ENCODE measurements at places on chromosomes 1 and 21.

DNA sequence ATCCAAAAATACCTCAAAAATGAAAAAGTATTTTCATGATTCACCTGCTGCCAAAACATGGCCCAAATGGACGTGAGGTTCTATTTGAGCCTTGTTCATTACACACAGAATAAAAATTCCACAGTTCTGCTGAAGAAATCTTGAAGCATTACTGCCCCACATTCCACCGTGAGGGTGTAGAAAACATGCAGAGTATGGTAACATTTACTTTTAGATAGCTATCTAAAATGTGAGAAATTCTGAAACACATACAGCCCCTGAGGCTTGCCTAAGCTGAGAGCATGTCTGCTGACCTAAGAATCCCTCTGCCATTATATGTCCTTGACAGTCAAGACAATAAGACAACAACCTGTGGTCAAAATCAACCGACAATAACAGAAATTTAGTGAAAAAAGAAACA lies 186.5 kb downstream of the DSCAM start:
- DNase-seq: no peak

DNA sequence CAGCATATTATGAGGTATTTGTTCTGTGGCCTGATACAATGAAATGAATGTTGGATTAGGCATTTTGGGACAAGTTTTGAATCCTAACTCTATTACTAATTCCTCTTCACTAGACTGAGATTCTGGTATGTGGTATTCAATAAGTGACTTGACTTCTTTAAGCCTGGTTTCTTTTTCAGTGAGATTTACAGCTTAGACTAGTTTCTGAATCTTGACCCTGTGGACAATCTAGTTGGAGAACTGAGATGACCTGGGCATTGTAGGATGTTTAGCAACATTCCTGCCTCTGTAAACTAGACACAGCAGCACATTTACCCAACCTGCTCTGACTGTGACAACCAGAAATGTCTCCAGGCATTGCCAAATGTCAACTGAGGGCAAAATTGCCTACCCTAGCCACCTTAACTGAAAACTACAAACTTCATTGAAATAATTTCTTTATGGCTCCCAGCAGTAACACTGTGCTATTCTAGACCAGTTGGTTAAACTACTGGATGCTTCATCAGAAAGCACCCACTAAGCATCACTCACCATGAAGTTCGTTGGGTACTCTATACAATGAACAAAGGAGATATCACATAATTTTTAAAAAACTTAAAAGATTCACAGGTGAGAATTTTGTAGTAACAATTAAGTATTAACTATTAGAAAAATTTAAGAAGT lies 16.8 kb downstream of the PTPRC start:
- DNase-seq: no peak

DNA sequence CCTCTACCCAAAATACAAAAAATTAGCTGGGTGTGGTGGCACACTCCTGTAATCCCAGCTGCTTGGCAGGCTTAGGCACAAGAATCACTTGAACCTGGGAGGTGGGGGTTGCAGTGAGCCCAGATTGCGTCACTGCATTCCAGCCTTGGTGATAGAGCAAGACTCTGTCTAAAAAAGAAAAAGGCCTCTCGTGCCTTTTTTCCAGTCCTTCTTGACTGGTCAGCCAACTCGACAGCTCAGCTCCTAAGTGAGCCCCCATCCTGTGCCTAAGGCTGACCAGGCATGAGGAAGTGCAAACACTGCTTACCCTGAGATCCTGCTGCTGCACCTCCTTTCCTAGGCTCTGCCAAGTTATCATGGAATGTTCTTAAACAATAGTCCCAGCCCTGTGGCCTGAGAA lies 10.1 kb upstream of the PROK1 start:
- no peak for DNase-seq

DNA sequence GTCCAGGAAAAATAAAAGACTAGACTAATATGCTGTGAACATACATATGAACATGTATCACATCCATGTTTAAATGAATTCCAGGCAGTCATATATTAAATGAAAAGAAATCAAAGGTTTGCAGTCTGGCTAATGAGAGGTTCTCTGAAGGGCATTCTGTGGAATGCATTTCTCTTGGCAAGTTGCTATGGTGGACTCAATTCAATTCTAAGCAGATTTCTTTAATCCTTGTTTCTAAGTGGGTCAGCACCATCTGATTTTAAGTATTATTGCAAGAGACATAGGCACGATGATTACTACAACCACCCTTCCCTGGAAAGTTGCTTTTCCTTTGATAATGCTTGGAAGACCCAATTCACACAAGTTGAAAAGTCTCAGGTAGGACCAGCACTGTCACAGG lies 23.9 kb upstream of the ABCA4 start:
- DNase-seq: no peak

GRCh38 chr1:151739590-151740355 lies 18.5 kb downstream of the RIIAD1 start:
- no peak for DNase-seq

DNA sequence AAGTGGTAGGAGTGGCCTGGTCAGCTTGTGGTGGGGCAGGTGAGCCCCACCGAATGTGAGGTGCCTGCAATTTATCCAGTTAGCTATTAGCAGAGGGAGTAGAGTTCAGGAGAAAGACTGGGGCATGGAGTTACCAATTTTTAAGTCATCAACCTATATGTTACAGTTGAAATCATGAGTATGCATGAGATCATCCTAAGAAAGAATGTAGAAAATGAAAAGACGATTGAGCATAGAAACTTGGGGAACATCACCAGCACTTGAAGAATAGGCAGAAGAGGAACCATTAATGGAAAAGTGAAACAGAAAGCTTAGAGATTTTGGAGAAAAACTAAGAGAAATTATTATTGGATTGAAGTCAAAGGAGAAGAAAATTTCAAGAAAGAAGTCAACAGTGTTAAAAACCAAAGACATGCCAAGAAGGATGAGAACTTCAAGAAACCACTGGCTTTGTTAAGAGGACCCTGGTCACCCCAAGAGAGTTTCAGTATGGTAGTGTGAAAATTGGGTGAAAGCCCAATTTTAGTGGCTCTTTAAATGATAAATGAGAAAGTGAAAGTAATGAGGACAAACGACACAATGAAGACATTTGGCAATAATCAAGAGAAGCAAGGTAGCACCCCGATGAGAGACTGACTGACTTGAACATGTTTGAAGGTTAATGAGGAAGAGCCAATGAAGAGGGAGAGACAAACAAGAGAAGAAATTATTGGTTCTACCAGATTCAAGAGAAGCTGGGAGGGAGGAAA lies 36.7 kb downstream of the DNASE2B start:
- DNase-seq: no peak

GRCh38 chr1:98490099-98490498 lies 171.4 kb upstream of the SNX7 start:
- no peak for DNase-seq

- DNase-seq: no peak
These were observed 44.4 kb downstream of the STPG1 start for GRCh38 chr1:24369199-24369598.

GRCh38 chr1:243336163-243336562 lies 80.3 kb downstream of the SDCCAG8 start:
- no peak for DNase-seq

- no peak for DNase-seq
These were observed 22.6 kb downstream of the RIPK4 start for GRCh38 chr21:41744028-41744930.

- no peak for DNase-seq
These were observed 198.3 kb upstream of the RNPC3 start for GRCh38 chr1:103327054-103327719.

- DNase-seq: peak; percentile 51
These were observed 23.1 kb downstream of the SLC26A9 start for GRCh38 chr1:205920159-205920558.

GRCh38 chr1:171636141-171636540 lies 14.1 kb downstream of the MYOCOS start:
- DNase-seq: no peak

GRCh38 chr1:77416692-77417450 lies 135.1 kb downstream of the AK5 start:
- no peak for DNase-seq

- DNase-seq: no peak
These were observed 231.4 kb downstream of the CHRM3 start for GRCh38 chr1:239617731-239618130.

- DNase-seq: no peak
These were observed 513 bp downstream of the MGST3 start for GRCh38 chr1:165631342-165632151.

- DNase-seq: no peak
These were observed 738.2 kb upstream of the ADGRL4 start for GRCh38 chr1:79744746-79745145.

DNA sequence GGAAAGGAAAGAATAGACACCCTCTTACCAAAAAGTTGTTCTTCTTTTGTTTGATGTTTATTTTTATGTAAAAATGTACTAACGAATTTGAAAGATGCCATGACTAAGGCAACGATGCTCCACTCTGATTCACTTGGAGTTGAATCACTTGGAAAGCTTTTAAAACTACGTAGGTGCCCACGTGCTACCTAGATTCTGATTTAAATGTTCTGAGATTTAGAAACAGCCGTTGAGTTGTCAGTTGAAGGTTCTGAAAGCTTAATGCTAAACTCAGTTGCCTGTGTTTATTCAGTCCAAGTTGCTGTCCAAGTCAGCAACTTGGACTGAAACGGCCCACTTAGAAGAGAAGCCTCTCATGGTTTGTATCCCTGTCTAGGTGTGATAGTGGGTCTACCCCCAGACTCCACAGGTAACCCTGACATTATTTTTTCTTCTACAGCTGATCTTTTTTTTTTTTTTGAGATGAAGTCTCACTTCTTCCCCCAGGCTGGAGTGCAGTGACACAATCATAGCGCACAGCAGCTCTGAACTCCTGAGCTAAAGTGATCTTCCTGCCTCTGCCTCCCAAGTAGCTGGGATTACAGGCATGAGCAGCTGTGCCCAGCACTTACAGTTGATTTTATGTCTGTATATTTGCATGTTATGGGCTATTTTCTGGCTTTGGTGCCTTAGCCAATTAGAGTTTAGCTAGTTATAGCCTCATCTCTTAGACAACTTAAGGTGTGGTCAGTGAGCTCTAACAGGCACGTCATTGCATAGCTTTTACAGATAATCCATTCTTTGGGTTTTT lies 1.4 kb upstream of the VAMP4 start:
- no peak for DNase-seq

- no peak for DNase-seq
These were observed 55.5 kb downstream of the CASQ2 start for GRCh38 chr1:115712911-115713609.

DNA sequence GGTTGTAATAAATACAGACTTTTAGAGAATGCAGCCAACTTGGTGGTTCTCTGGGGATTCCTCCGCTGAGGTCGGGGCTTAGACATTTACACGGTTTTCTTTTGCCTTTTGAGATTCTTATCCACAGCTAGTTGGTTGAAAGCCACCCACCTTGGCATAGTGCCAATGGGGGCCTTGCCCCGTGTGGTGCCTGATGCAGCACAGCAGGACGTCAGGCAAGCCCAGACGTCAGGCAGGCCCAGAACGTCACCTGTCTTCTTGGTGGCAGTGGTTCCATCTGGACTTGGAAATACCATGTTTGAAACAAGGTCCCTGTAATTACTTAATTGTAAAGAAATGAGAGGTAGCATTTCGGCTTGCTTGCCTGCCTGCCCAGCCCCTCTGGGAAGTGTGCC lies 78.5 kb downstream of the GALNT2 start:
- peak; percentile 20 for DNase-seq

GRCh38 chr1:64087768-64088167 lies 115.7 kb upstream of the UBE2U start:
- DNase-seq: no peak

DNA sequence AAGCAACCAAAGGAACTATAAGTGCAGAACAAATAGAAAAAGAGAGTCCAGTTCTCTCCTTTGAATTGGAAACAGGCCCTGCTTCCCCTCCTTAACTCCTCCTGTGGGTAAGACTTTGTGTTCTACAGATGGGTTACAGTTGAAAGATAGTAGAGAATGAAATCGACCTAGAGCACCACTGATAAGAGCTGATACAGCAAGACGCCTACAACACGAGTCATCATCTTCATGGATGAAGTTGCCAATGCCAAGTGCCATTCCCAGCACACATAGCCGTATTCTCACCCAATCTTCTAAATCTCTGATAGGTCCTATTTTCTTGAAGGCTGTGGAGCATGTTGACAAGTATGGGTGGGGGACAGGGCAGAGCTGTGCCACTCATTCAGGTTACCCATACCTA lies 99.8 kb upstream of the CAMK1G start:
- no peak for DNase-seq

GRCh38 chr21:41808094-41808493 lies 41.2 kb upstream of the RIPK4 start:
- no peak for DNase-seq

DNA sequence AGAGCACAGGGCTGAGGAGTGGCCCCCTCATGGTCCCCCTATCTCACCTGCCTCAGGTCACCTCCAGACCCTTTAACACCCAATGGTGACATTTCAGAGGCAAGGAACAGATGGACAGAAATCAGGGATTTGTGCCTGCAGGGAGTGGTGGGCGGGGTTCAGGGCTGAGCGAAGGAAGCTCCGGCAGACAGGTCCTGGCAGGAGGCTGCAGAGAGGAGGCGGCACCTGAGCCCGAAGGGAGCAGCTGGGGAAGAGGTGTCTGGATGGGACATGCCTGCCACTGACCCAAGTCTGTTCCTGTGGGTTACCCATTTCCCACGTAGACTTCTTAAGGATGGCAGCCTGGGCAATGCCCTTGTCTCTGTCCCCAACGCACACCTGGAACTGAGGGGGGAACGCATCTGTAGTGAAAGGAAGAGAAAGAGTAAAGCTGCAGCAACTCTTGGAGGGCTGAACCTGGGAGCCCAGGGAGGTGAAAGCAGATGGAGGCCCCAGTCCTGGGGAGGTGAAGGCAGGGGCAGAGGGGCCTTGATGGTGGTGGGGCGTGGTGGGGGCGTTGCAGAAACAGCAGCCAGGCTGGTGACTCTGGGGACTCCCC lies 61.6 kb upstream of the ADARB1 start:
- DNase-seq: no peak

- DNase-seq: no peak
These were observed 1290.7 kb upstream of the ADGRL2 start for GRCh38 chr1:80509965-80510522.

DNA sequence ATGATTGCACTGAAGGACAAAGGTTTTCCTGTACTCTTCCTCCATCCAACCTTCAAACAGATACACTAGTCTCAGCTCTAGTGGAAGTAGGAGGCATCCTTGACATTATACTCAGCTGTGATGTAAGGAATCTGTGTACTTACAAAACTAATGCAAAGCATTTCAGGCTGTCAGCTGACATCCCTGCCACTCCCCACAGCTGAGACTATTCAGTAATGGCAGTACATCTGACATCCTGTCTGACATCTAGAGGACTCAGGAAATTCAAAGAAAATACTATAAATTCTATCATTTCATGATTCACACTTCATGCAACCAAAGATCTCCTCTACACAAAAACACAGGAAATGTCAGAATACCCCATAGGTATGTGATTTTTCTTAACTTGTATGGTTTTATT lies 325.8 kb downstream of the SMYD3 start:
- DNase-seq: no peak
